ENCODE measurements at places on chromosomes 5 and 9.

DNA sequence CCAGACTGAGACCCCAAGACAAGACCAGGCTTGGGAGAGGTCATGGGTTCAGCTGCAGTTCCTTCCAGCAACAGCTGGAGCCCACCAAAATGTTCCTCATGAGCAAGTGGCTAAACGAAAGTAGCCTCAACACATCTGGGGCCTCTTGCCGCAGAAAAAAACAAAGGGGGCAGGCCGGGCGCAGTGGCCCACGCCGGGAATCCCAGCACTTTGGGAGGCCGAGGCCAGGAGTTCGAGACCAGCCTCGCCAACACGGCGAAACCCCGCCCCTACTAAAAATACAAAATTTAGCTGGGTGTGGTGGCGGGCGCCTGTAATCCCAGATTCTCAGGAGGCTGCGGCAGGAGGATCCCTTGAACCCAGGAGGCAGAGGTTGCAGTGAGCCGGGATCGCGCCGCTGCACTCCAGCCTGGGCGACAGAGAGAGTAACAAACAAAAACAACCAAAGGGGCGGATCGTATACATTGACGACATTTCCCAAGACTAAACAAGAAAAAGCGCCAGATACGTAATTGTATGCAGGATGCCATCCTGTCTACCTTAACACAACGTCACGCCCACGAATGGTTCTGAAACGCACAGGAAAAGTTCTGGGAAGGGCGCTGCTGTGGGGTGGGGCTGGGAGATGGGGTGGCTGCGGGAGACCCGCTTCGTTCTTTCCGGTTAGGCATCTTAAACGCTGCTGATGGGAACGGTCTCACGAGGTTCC lies 1.7 kb downstream of the INPP5E start:
- DNase-seq, result no peak

DNA sequence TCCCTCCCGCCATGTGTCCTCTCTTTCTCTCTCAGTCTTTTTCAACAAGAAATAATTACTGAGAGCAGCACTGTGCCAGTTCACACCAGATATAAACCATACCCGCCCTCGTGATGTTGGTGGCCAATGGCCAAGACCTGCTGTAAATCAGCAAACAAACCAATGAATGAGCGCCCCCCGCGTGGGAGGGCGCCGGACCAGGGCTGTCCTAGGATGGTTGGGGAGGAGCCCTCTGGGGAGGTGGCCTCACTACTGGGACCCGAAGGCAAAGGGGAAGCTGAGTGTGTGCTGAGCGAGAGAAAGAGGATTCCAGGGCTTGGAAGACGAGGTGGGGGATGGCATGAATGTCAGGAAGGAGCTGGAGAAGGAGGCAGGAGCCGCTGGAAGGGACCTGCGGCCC lies 51.2 kb upstream of the BARHL1 start:
- DNase-seq, result no peak

DNA sequence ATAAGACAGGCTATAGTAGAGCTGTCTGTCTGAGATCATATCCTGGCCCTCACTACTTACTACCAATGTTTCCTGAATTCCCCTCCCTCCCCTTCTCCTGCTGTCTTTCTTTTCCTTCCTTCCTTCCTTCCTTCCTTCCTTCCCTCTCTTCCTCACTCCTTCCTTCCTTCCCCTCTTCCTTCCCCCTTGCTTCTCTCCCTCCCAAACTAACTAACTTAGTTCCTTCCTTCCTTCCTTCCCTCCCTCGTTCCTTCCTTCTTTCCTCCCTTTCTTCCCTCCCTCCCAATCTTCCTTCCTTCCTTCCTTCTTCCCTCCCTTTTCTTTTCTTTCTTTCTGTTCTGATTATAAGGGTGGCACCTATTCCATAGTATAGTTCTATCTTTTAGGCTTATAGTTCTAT lies 150.0 kb upstream of the GDNF start:
- no peak for DNase-seq

DNA sequence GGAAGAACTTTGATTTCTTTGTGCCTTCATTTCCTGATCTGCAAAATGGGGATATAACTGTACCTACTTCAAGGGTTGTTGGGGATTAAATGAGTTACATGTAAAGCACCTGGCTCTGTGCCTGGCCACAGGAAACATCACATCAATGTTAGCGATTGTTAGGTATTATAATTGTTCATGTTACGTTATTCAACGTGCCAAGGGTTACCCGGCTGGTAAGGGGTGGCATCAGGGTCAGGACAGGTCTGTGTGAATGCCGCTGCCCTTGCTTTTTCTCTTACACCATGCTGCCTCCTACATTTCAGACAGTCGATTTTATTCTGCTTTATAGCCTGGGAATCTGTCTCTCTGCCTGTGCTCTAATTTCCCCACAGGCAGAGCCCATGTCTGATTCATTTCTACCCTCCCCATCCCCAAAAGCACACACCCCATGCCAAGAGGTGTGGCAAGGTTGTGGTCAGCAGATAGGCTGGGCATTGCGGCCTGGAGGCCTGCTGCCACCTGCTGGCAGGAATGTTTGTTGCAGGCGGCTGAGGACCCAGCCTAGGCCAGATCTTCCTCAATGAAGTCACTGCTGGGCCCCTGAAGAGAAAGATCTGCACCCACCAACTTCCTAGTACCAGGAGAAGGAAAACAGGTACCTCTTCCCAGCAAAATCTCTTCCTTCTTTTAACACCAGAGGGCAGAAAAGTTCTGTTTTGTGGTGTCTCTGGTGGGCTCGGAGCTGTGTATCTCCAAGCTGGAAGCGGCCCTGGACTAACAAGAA lies 5.3 kb downstream of the ANKS6 start:
- DNase-seq, result peak; percentile 94

- DNase-seq, result no peak
Observed at GRCh38 chr5:140365941-140366340, 5.9 kb downstream of the SLC4A9 start.

DNA sequence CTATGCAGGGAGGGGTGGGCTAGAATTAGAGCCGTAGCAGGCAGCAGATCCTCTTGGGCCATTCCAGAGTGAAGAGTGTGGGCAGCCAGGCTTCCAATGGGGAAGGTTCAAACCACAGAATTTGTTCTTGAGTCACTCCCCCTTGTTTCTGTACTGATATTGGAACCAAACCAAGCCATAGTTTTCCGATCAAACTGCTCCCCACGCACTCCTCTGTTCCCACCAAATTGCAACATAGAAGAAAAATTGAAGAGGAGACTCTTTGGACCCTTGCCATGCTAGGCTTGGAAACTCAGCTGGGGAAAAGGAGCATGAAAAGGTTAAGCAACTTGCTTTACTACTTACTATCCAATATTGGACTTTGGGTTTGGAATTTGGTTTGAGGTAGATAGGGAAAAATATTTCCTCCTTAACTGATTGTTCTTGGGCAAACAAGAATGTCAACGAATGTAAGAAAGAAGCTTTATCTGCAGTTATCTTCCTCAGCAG lies 165.8 kb upstream of the NR3C1 start:
- DNase-seq, result peak; percentile 82

DNA sequence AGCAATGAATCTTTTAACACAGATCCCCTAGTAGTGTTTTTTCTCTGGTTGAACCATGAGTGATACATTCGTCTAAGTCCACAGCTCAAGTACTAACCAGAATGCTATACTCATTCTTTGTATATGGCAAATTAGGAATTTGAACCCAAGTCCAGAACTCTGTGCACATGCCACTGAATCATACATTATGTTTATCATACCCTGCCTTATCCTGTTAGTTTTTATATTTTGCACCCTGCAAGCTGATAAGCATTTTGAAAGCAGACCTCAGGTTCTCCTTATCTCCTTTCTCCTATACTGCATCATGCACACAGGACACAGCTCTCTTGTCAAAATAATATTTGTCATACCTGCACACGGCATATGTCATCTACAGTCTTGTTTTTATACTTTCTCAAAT lies 54.6 kb upstream of the ELL2 start:
- DNase-seq, result no peak

- peak; percentile 29 for DNase-seq
Observed at GRCh38 chr5:140632366-140633020, 482 bp downstream of the CD14 start.

- no peak for DNase-seq
Observed at GRCh38 chr5:134798468-134798867, 39.9 kb downstream of the DDX46 start.

GRCh38 chr5:135702191-135702590 lies 123.4 kb upstream of the CXCL14 start:
- no peak for DNase-seq

All from fibroblast of skin of right biceps (primary cell).